ENCODE measurements at places on chromosomes 12 and 14.

- DNase-seq, result no peak
These were observed 46.1 kb downstream of the TMTC1 start for GRCh38 chr12:29737644-29738043.

DNA sequence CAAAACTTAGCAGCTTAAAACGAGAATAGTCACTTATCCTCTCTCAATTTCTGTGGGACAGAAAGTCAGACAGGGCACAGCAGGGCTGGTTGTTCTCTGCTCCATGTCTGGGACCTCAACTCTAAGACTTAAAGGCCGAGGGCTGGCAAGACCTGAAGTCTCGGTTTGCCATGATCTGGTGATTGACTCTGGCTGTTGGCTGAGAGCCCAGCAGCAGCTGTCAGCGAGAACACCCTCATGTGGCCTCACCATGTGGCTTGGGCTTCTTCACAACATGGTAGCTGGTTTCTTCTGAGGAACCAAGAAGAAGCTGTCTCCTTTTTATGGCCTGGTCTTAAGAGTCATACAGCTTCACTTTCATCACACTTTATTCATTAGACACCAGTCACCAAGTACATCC, 1.7 kb upstream of the VASH1 start:
- DNase-seq, result no peak

- DNase-seq, result no peak
These were observed 2.1 kb upstream of the PRR4 start for GRCh38 chr12:10851243-10851858.

GRCh38 chr12:132012919-132013568, 63.3 kb downstream of the EP400 start:
- DNase-seq, result no peak

- no peak for DNase-seq
These were observed 367.5 kb downstream of the DAD1 start for GRCh38 chr14:22221508-22221907.
